ENCODE measurements at places on chromosomes 4 and X.

GRCh38 chr4:141328560-141329173 is 108.0 kb downstream of the ZNF330 start:
- no peak for DNase-seq

DNA sequence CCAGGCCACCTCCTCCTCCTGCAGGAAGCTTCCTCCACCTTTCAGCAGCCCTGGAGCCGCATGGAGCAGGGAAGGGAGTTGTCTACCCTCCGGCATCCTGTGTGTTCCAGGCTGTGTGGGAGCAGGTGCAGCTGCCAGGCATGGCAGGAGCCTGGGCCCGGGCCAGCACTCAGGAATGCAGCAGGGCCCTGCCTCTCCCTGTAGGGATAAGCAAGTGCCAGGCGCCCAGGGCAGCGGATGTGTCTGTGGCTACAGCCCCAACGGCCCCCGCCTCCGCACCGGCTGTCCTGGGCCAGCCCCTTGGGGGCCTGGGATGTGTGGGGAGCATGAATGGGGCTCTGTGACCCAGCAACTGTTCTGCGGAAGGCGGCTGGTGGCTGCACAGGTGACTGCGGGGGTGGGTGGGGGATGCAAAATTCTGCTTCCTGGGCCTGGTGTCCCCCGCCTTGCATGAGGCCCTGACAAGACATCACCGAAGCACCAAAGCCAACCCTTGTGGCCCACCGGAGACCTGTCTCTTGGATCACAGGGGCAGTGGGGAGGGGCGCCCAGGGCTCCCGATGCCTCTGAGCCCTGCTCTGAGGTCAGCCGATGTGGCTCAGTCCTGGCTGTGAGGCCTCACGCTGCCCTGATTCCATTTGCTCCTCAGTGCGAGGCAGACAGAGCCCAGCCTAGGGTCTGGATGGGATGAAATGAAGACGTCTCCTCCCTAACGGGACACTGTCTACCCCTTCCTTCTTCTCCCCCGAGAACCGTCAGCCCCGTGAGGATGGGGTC is 1.4 kb upstream of the DOK7 start:
- no peak for DNase-seq

- no peak for DNase-seq
Measured at GRCh38 chr4:56863441-56864139, 42.1 kb upstream of the SPINK2 start.

DNA sequence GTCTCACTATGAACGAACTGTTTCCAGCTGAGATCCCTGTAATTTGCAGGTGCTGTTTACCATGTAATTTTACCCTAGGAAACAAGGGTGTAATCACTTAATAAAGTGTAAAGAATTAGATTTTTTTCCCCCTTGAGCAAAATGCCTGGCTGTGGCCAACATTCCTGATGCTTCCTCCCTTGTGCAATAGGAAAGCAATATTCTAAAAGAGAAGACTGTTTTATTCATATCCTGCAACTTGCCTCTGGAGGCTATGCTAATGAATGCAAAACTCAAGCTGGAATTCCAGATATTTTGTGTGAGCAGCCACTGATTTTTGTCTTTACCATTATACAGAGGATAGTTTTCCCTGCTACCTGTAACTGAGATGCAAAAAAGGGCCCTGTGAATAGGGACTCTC is 98.0 kb downstream of the AWAT2 start:
- DNase-seq: no peak

GRCh38 chrX:23844502-23845138 is 61.6 kb downstream of the SAT1 start:
- DNase-seq: no peak

DNA sequence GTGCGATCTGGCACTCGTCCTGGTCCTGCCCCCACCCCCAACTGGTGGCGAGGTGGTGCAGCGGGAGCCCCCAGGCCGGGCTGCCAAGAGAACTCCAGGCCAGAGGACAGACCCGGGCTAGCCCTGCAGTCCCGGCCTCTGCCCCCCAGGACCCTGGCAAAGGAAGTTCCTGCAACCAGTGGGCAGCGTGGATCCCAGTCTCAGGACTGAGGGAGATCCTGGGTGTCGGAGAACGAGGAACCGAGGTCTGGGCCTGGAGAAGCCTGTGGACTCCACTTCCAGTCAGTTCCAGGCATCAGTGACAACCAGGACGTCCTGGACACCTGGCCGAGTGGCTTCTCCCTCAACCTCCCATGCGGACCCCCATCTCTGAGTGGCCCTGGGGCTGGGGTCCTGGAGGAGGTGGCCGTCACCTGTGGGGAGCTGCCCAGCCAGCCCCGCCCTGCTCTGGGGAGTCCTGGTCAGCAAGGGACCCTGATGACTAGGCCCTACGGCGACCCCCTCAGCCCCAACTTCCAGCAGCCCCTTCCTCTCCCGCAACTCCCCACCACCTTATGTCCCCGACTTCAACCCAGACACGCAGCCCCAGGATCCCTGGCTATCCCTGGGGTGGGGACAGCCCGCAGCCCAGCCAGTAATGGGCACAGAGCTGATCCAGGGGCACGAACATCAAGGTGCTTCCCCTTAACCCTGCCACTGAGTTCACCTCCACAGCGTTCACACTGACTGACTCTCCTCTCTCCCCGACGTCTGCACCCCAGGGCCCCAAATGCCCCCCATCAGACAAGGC is 53.7 kb upstream of the NKX1-1 start:
- peak; percentile 53 for DNase-seq

- no peak for DNase-seq
Measured at GRCh38 chr4:14874990-14875389, 127.3 kb upstream of the CPEB2 start.

All from H1 (cell line).